ENCODE measurements at places on chromosomes 2 and 18. TPM values are rescaled to one million over a fixed set of nuclear protein-coding genes. Genes with fewer than 3 reads are reported as not detected.
A peak's percentile ranks its signal among the peaks of the same experiment; 100 is the strongest.

Gene LONRF2
- total RNA-seq = 0.17 TPM

Gene TDRD15
- not detected for total RNA-seq

Gene COL4A4
- total RNA-seq = 0.40 TPM

- no peaks in the 10 kb centered on the region for H3K27me3 ChIP-seq
- no peak overlapping the region for H3K4me3 ChIP-seq
- no peak overlapping the region for H3K27ac ChIP-seq
- no peaks in the 10 kb centered on the region for H3K36me3 ChIP-seq
- DNase-seq = no peak
Observed at GRCh38 chr18:13399511-13399910, 181.0 kb downstream of the LDLRAD4 start.

- no peak for DNase-seq
- H3K36me3 ChIP-seq = no peaks in the 10 kb centered on the region
- no peaks in the 10 kb centered on the region for H3K27me3 ChIP-seq
- no peak overlapping the region for H3K27ac ChIP-seq
Observed at GRCh38 chr2:5729416-5729815, 37.2 kb downstream of the SOX11 start.

- no peaks in the 10 kb centered on the region for H3K27me3 ChIP-seq
- DNase-seq = no peak
- H3K27ac ChIP-seq = no peak overlapping the region
- no peak overlapping the region for H3K4me3 ChIP-seq
Observed at GRCh38 chr2:216606551-216607276, 26.5 kb upstream of the IGFBP2 start.

Gene HOXD12
- total RNA-seq = not detected

GRCh38 chr18:6602365-6602764, 127.2 kb upstream of the ARHGAP28 start:
- no peaks in the 10 kb centered on the region for H3K27me3 ChIP-seq
- H3K4me3 ChIP-seq = no peak overlapping the region
- no peaks in the 10 kb centered on the region for H3K36me3 ChIP-seq
- no peak overlapping the region for H3K27ac ChIP-seq
- no peak for DNase-seq

- H3K4me3 ChIP-seq = no peak overlapping the region
- H3K27me3 ChIP-seq = no peaks in the 10 kb centered on the region
- no peaks in the 10 kb centered on the region for H3K4me1 ChIP-seq
- DNase-seq = no peak
Observed at GRCh38 chr2:69171116-69171896, 158.3 kb downstream of the ANTXR1 start.

Gene STAT4
- 2.0 TPM for total RNA-seq

GRCh38 chr2:109144721-109145120, 15.7 kb downstream of the SH3RF3 start:
- no peaks in the 10 kb centered on the region for H3K27me3 ChIP-seq
- no peak overlapping the region for H3K4me3 ChIP-seq
- no peak for DNase-seq
- no peak overlapping the region for H3K27ac ChIP-seq
- H3K36me3 ChIP-seq = no peaks in the 10 kb centered on the region
- H3K4me1 ChIP-seq = no peaks in the 10 kb centered on the region

Gene IL36RN
- total RNA-seq = not detected

DNA sequence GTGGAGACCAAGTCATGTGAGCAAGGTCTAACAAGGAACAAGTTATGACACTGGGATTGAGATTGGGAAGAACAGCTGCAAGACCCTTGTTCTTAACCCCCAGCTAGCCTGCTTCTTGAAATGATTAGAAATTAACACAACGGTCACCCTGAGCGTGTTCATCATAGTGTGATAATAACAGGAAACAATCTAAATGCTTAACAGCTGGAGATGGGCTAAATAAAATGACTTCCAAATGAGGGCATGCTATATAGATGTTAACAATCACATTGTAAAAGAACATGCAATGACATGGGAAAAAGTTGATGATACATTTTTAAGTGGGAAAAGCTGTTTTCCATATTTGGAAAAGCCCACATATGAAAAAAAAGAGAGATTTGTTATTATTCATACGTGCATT, 47.6 kb downstream of the RPL37A start:
- H3K4me1 ChIP-seq = no peaks in the 10 kb centered on the region
- no peak for DNase-seq
- no peaks in the 10 kb centered on the region for H3K27me3 ChIP-seq
- no peak overlapping the region for H3K4me3 ChIP-seq
- H3K27ac ChIP-seq = no peak overlapping the region
- H3K36me3 ChIP-seq = no peaks in the 10 kb centered on the region

Gene TCF23
- 0.07 TPM for total RNA-seq

Gene LAMA3
- total RNA-seq = 31.9 TPM

Gene TUBA4B
- total RNA-seq = not detected

Gene ACVR2A
- 20.4 TPM for total RNA-seq

DNA sequence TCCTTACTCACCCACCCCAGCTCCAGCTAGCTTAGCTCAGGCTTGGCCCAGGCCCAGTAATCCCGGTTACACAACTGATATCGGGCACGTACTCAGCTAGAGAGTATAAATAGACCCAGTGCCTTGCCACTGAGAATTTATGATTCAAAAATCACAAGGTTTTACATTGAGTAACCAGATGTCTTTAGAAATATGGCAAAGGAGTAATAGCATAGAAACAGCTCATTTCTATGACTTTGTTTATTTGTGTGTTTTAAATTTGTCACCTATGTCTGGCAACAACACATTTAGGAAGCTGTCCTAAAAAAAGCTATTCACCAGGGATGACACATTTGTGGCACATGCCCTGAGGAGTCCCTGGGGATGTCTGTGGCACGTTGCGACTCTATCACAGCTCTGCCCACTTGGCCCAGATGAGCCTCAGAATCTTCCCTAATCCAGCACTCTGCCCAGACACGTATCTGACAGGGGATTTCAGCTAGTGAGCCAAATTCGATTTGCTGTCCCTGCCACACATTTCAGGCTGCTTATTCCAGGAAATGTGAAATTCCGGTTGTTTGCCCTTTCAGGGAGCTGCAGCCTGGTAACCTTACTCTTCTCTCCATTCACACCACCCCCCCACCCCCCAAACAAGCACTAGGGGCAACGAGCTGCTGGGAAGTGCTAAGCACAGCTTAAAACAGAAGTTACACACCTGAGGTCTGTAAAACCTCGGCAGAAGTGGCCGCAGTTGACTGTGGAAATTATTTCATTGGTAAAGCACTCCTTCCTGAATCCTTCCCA, 85.4 kb upstream of the ZCCHC2 start:
- H3K4me1 ChIP-seq = peaks cover 25% of the 10 kb centered on the region
- DNase-seq = peak; percentile 81
- no peaks in the 10 kb centered on the region for H3K27me3 ChIP-seq

GRCh38 chr2:203567691-203568090, 32.6 kb upstream of the RAPH1 start:
- no peak overlapping the region for H3K4me3 ChIP-seq
- H3K27me3 ChIP-seq = no peaks in the 10 kb centered on the region
- DNase-seq = no peak
- H3K4me1 ChIP-seq = no peaks in the 10 kb centered on the region
- H3K36me3 ChIP-seq = no peaks in the 10 kb centered on the region
- H3K27ac ChIP-seq = no peak overlapping the region

DNA sequence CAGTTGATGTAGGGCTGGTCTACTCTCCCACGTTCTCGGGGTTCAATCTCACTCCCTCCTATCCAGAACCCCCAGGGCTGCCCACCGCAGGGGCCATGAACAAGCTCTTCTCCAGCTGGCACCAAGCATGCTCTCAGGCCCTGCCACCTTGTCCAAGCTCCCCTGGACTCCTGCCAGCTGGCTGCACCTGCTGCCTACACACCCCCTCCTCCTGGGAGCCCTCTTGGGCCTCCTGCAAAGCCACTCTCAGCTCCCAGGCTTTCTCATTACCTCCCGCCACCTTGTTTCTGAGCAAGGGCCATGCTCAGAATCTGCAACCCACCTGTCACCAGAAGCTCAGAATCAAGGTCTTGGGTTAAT, 56.0 kb downstream of the HDAC4 start:
- H3K27ac ChIP-seq = no peak overlapping the region
- no peaks in the 10 kb centered on the region for H3K27me3 ChIP-seq
- DNase-seq = peak; percentile 29
- H3K36me3 ChIP-seq = no peaks in the 10 kb centered on the region

GRCh38 chr2:230230087-230230486, 4.6 kb downstream of the SP140 start:
- H3K27ac ChIP-seq = no peak overlapping the region
- H3K27me3 ChIP-seq = no peaks in the 10 kb centered on the region
- DNase-seq = no peak
- no peaks in the 10 kb centered on the region for H3K4me1 ChIP-seq
- no peak overlapping the region for H3K4me3 ChIP-seq

- H3K4me3 ChIP-seq = no peak overlapping the region
- no peaks in the 10 kb centered on the region for H3K27me3 ChIP-seq
- no peaks in the 10 kb centered on the region for H3K4me1 ChIP-seq
- H3K27ac ChIP-seq = no peak overlapping the region
Observed at GRCh38 chr18:6859676-6860422, 130.3 kb downstream of the ARHGAP28 start.
